ENCODE measurements at places on chromosomes 11 and 22. TPM values are rescaled to one million over a fixed set of nuclear protein-coding genes. Genes with fewer than 3 reads are reported as not detected.
A peak's percentile ranks its signal among the peaks of the same experiment; 100 is the strongest.

CCDC116 gene
- not detected for total RNA-seq

MS4A2 gene
- total RNA-seq = not detected

KCNK4 gene
- not detected for total RNA-seq

POU2AF2 gene
- total RNA-seq = not detected

CARNS1 gene
- 1.1 TPM for total RNA-seq

MRGPRF gene
- total RNA-seq = 11.0 TPM

ANKK1 gene
- total RNA-seq = not detected

SIK3 gene
- total RNA-seq = 32.6 TPM

CBLIF gene
- not detected for total RNA-seq

NXPE1 gene
- total RNA-seq = not detected

ELFN2 gene
- 0.63 TPM for total RNA-seq

SLC5A1 gene
- not detected for total RNA-seq

OR4S1 gene
- total RNA-seq = not detected

GRCh38 chr11:6771926-6772893, at the start of gene OR2AG2:
TSS of gene OR2AG2 (minus strand) at chr11:6771976. CDS start at chr11:6768957, 3,019 bp downstream.
- no peaks in the 10 kb centered on the region for H3K27me3 ChIP-seq
- DNase-seq = no peak
- H3K4me1 ChIP-seq = no peaks in the 10 kb centered on the region
- H3K27ac ChIP-seq = no peak within 1 kb of the TSS

DNA sequence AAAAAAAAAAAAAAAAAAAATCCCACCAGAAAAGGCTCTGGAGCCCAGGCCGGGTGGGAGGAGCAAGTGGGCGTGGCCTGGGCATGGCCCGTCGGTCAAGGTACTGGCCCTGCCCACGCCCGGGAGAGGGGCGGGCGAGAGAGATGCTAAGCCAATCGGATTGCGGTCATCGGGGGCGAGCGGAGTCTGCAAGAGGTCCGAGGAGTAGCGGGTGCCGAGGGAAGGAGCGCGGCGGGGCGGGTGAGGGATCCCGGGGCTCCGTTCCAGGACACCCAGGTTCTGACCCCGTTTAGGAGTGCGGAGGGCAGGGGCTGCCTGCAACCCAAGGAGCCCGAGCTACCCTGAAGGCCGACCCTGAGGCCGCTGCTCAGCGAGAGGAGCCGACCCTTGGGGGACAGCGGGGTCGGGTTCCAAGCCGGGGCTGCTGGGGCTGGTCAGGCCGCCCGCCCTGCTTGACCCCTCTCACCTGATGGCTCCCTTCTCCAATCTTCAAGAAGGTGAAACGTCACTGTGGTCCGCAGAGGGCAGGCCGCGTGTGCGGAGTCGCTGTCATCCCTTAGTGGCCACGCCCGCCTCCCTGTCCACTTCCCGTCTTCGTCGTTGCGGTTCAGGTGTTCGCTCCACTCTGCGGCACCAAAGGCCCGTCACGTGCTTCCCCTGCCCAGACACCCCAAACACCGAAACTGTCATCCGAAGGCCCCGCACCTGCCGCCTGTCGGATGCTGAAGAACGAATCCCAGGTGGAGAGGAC, 11.1 kb upstream of the TAB1 start:
- no peaks in the 10 kb centered on the region for H3K4me1 ChIP-seq

- H3K27ac ChIP-seq = peak overlapping the region; percentile 30
- peaks cover 13% of the 10 kb centered on the region for H3K4me1 ChIP-seq
- peaks cover 9% of the 10 kb centered on the region for H3K36me3 ChIP-seq
- DNase-seq = no peak
These were observed 1.1 kb upstream of the GNB1L start for GRCh38 chr22:19855504-19856409.

GRCh38 chr11:73393479-73394415, 17.5 kb downstream of the RELT start:
- no peak overlapping the region for H3K4me3 ChIP-seq
- DNase-seq = peak; percentile 89
- H3K4me1 ChIP-seq = no peaks in the 10 kb centered on the region
- no peaks in the 10 kb centered on the region for H3K27me3 ChIP-seq

- no peaks in the 10 kb centered on the region for H3K36me3 ChIP-seq
- no peak overlapping the region for H3K27ac ChIP-seq
- no peak for DNase-seq
- H3K4me1 ChIP-seq = peaks cover 10% of the 10 kb centered on the region
- no peak overlapping the region for H3K4me3 ChIP-seq
These were observed 21.3 kb downstream of the OR10A6 start for GRCh38 chr11:7909585-7910285.

DNA sequence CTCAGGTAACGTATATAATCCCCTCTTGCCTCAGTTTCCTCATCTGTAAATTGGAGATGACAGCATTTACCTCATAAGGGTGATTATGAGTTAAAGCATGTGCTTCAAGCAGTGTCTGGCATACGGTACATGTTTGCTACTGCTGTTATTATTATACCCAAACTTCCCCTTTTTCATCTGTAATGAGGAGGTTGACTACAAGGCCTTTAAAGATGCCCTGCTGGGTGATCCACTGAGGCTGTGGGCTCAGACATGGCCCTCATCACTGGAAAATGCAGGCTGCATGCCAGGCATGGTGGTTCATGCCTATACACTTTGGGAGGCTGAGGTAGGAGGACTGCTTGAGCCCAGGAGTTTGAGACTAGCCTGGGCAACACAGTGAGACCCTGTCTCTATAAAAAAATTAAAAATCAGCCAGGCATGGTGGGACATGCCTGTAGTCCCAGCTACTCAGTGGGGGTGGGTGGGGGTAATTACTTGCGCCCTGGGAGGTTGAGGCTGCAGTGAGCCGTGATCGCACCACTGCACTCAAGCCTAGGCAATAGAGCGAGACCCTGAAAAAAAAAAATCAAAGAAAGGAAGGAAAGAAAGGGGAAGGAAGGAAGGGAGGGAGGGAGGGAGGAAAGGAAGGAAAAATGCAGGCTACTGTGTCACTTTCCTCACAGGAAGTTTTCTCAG, 4.3 kb downstream of the PIK3IP1 start:
- peaks cover 7% of the 10 kb centered on the region for H3K4me1 ChIP-seq
- H3K4me3 ChIP-seq = no peak overlapping the region
- no peak for DNase-seq
- no peak overlapping the region for H3K27ac ChIP-seq

DNA sequence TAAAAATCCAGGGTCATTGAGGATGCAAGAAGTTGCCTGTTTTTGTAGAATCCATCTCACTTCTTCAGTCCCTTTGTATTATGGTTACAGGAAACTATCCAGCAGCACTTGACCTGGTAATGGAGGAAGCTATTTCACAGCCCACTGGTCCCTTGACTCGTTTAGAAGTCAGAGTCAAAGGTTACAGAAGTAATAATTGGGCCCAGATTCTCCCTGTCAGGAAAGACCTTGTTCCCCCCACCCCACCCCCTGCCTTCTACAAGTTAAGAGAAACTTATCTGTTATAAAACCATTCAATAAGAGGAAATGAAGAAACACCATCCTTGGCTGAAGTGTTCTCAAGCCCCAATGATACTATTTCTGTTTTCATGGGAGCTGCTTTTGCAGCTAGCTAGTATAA, 65.8 kb downstream of the CSTPP1 start:
- no peaks in the 10 kb centered on the region for H3K36me3 ChIP-seq
- H3K27ac ChIP-seq = no peak overlapping the region
- no peaks in the 10 kb centered on the region for H3K4me1 ChIP-seq
- H3K4me3 ChIP-seq = no peak overlapping the region
- no peaks in the 10 kb centered on the region for H3K27me3 ChIP-seq

GRCh38 chr11:28350216-28350615, 242.0 kb downstream of the METTL15 start:
- no peak overlapping the region for H3K4me3 ChIP-seq
- no peaks in the 10 kb centered on the region for H3K36me3 ChIP-seq
- no peak for DNase-seq
- no peaks in the 10 kb centered on the region for H3K4me1 ChIP-seq

GRCh38 chr11:12715941-12716340, 41.7 kb downstream of the TEAD1 start:
- no peaks in the 10 kb centered on the region for H3K27me3 ChIP-seq
- H3K27ac ChIP-seq = no peak overlapping the region
- H3K4me1 ChIP-seq = peaks cover 2% of the 10 kb centered on the region
- no peak for DNase-seq

DNA sequence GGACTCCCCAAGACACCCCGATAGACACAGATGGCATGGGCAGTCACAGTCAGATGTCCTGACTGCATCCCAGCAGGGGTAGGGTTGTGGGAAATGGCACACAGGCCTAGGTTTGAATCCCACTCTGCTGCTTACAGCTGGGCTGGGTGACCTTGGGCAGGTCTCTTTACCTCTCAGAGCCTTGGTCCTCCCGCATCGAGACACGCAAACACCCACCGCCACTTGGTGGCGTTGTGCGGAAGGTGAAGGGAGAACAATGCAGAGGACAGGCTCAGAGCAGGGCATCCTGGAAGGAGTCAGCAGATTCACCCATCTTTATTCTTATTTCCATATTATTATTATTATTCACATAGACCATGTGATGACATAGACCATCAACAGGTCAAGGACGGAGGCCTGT, 140.5 kb downstream of the MIAT start:
- H3K27ac ChIP-seq = no peak overlapping the region
- peaks cover 13% of the 10 kb centered on the region for H3K4me1 ChIP-seq
- no peaks in the 10 kb centered on the region for H3K36me3 ChIP-seq
- H3K27me3 ChIP-seq = no peaks in the 10 kb centered on the region
- DNase-seq = no peak

- H3K27ac ChIP-seq = no peak overlapping the region
- no peaks in the 10 kb centered on the region for H3K27me3 ChIP-seq
- DNase-seq = no peak
- no peak overlapping the region for H3K4me3 ChIP-seq
These were observed 22.3 kb downstream of the ARHGAP1 start for GRCh38 chr11:46677991-46678740.

GRCh38 chr11:26143566-26144290, 188.2 kb upstream of the ANO3 start:
- H3K27me3 ChIP-seq = no peaks in the 10 kb centered on the region
- H3K36me3 ChIP-seq = no peaks in the 10 kb centered on the region
- H3K27ac ChIP-seq = no peak overlapping the region
- no peak overlapping the region for H3K4me3 ChIP-seq
- no peaks in the 10 kb centered on the region for H3K4me1 ChIP-seq

DNA sequence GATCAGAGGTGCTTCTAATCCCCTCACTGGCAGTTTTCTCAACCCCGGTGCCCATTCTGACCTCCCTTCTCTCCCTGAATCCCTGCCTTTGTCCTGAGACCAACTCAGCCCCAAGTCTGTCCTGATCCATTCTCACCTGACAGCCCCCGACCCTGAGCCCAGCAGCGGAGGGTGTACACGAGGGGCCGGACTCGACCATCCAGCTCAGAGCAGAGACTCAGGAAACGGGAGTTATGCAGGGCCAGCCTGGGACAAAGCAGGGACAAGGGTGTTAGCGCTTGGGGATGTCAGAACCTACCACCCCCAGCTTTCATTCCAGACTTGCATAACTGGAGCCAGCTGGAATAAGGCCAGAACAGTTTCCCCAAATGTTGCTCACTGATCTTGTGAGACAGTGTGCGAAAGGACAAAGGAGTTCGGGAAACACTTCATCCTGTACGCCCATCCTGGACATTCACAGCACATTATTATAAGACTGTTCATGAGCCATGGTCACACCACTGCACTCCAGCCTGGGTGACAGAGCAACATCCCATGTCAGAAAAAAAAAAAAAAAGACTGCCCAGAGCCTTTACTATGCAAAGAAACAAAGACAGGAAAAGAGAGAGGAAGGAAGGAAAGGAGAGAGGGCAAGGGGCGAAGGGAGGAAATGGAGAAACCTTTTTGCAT, 3.5 kb upstream of the EEF1G start:
- peaks cover 1% of the 10 kb centered on the region for H3K4me1 ChIP-seq
- DNase-seq = no peak
- no peak overlapping the region for H3K4me3 ChIP-seq

DNA sequence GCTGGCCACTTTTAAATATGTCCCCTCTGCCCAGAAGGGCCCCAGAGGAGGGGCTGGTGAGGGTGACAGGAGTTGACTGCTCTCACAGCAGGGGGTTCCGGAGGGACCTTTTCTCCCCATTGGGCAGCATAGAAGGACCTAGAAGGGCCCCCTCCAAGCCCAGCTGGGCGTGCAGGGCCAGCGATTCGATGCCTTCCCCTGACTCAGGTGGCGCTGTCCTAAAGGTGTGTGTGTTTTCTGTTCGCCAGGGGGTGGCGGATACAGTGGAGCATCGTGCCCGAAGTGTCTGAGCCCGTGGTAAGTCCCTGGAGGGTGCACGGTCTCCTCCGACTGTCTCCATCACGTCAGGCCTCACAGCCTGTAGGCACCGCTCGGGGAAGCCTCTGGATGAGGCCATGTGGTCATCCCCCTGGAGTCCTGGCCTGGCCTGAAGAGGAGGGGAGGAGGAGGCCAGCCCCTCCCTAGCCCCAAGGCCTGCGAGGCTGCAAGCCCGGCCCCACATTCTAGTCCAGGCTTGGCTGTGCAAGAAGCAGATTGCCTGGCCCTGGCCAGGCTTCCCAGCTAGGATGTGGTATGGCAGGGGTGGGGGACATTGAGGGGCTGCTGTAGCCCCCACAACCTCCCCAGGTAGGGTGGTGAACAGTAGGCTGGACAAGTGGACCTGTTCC, 46.5 kb downstream of the GRAMD4 start:
- H3K4me3 ChIP-seq = no peak overlapping the region
- no peak for DNase-seq
- no peaks in the 10 kb centered on the region for H3K4me1 ChIP-seq
- no peaks in the 10 kb centered on the region for H3K36me3 ChIP-seq
- no peak overlapping the region for H3K27ac ChIP-seq

All from H1 (cell line).